ENCODE measurements at places on chromosomes 3 and 15.
A peak's percentile ranks its signal among the peaks of the same experiment; 100 is the strongest.

GRCh38 chr15:52243697-52244555, 51.7 kb downstream of the MYO5C start:
- DNase-seq = peak; percentile 30

DNA sequence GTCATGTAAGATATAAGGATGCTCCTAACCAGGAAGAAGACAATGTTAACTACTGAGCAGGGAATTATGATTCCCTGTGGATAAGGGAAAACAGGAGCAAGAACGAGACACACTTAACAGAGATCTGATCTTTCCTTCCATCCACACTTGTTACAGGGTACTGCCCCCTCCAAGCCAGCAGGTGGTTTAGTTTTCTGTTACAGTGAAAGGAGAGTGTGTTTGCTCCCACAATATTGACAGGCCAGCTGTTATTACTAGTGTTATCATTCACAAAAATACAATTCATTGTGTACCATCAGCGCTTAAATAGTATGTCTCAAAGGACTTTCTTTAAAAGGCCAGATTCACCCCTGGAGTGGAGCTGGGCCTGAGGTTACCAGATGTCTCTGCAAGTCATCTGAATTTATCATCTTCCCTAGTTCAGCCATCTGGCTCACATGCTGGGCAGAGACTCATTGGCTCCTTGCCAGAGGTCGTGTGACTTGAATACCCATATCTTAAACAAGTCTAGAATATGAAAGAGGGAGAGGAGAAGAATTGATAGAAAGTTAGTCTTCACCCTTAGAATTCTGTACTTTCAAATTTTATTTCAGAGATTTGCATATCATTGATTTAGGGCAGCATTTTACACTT, 16.8 kb upstream of the FMN1 start:
- no peak for DNase-seq

DNA sequence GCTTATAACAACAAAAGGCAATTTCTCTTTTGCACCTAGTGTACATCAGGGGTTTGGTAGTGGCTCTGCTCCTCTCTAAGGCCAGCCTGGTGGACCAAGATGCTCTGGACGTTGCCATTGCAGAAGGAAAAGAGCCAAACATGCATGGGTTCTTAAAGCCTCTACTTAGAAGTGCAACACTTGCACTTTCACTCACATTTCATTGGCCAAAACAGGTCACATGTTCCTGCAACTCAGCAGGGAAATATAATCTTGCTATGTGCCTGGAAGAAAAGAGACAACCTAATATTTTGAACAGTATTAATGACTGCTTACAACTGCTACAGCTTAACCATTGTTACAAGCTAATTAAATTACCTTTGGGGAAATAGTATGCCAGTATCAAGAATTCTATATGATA, 182.9 kb downstream of the IL5RA start:
- DNase-seq = no peak

- no peak for DNase-seq
Observed at GRCh38 chr3:71052716-71053115, 530.8 kb downstream of the FOXP1 start.

DNA sequence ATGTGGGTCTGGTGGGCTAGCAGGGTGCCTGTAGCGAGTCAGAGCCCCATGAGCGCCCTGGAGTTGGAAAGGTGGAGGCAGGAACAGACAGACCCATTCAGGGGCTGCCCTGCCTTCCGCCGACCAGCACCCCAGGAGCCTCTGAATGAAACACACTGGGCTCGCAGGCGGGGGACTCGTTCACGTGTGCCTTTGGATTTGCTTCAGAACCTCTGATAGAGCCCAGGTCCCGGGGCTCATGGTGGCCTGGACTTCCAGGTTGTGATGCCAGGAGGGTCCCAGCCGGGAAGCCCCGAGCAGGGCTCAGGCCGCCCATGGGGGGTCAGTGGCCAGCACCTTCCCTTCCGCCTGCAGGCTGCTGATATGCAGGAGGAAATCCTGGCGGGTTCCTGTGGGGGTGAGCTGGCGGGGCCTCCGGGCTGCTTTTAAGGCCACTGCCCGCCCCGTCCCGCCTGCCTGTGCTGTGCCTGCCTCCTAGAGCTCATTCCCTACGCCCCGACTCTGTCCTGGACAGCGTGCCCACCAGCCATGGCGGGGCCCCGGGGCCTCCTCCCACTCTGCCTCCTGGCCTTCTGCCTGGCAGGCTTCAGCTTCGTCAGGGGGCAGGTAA, at the start of gene STAB1:
TSS of gene STAB1 (plus strand) at position 453 of the 610 bp plus-strand sequence. CDS start at position 529, 76 bp downstream.
- DNase-seq = no peak

DNA sequence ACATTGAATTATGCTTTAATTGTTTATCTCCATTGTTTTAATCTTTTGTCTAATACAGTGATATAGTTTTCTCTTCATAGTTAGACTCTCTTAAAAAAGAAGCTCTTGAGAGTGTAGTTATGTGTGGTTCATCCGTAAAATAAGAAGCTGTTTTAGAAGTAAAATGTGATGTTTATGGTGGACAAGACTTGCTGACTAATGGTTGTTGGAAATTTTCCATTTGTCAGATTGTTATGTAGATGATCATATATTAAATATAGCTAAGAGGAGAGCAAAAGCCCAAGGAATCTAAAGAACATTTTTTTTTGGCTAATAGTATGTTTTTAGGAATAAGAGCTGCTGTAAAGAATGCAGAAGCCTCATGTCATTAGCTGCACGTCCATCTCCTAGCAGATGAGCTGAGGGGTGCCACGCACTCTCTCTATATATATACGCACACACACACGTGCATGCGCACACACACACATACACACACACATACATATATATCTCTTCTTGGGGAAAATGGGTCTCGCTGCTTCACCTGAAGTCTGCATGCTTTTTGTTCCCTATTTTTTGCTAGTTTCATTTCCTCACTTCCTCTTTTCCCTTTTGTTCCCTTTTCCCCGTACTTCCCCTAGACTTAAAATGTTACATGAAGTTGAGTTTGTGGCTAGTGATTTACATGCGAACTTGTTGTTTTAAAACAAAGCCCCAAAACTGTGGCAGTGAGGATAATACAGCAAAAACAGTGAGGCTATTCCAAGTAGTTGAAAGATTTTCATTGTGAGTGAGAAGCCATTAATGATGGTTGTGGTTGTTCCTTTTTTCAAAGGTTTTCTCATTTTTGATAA, 107.8 kb downstream of the MBNL1 start:
- DNase-seq = no peak

DNA sequence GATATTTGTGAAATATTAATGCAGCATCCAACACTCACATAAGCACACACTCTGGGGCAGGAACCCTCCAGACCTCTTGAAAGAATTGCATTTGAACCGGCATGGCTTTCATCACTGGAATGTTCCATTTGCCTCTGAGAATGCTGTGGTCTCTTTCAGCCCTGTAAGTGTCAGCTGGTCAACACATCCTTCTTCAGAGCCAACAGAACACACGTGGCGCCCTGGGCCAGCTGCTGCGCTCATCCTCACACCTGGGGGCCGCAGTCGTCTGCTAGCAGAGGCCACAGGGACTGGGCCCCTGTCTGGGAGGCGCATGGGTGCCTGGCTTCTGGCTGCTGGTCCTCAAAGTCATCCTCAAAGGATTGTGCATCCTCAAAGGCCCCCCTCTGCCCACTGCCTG, 71.4 kb upstream of the HERC1 start:
- peak; percentile 48 for DNase-seq

- DNase-seq = no peak
Observed at GRCh38 chr3:156587760-156588069, 32.8 kb upstream of the SSR3 start.

DNA sequence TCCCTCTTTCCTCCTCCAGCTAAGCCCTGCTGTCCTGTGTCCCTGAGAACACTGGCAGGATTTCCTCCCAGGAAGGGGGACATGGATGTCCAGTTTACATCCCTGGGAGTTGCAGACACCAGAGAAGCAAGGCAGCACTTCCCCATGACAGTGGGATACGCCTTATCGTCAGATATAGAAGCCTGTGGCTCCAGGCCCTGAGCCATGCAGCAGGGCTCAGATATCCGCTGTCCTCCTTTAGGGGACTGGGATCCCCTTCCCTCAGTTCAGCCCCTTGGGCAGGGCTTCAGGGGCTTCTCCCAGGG, 16.4 kb downstream of the CORO2B start:
- no peak for DNase-seq

GRCh38 chr3:170735821-170736220, 134.2 kb downstream of the RPL22L1 start:
- no peak for DNase-seq

DNA sequence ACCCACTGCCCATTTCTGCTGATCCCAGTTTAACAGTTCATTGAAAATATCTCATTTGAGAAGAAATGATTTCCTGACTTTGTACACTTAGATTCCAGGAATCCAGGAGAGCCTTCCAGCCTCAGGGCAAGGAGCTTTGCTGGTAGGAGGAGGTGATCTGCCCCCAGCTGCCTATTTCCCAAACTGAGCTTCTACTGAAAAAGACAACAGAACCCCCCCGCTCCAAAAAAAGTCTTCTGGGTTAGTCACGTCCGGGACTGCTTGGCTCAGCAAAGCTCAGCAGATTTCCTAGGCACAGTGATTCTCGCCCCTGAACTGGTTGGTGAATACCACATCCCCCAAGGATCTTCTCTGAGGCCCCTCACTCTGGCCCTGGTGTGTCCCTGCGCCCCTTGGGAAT, 13.1 kb downstream of the SLC6A6 start:
- DNase-seq = no peak

- no peak for DNase-seq
Observed at GRCh38 chr3:47399531-47400270, 18.9 kb downstream of the PTPN23 start.

DNA sequence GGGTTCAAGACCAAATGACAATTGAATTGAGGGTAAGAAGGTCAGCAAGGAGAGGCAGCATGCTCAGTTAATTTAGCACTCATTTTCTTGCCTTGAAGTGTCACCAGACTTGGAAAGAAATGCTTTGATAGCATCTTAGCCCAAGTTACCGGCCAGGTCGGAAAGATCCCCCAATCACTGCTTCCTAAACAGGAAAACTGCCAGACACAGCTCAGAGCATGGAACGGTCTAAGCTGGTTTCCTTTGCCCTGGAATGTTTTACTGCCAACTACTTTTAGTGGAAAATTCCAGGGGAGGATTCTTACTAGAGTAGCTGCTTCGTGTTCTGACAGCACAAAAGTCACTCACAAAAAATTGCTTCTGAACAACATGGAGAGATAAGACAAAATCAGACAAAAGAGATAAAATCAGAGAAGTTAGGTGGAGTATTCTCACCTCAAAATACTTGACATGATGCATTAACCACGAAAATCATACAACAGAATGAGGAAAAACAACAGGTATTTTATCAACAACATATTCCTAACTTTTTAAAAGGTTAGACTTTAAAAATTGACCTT, 65.5 kb downstream of the CCR4 start:
- DNase-seq = no peak

- no peak for DNase-seq
Observed at GRCh38 chr3:167996514-167996913, 99.2 kb downstream of the GOLIM4 start.

GRCh38 chr15:42267286-42267685, 5.7 kb upstream of the GANC start:
- no peak for DNase-seq

GRCh38 chr3:167030082-167030725, 349.9 kb downstream of the ZBBX start:
- no peak for DNase-seq

GRCh38 chr15:96330064-96330449, 443 bp upstream of the NR2F2 start:
- DNase-seq = peak; percentile 91

- no peak for DNase-seq
Observed at GRCh38 chr15:76181705-76182107, 121.9 kb downstream of the TMEM266 start.

GRCh38 chr3:3798631-3799113, 559 bp upstream of the LRRN1 start:
- DNase-seq = no peak

- peak; percentile 71 for DNase-seq
Observed at GRCh38 chr15:91694131-91694830, 159.2 kb upstream of the SLCO3A1 start.

- DNase-seq = no peak
Observed at GRCh38 chr15:92184679-92185230, 208.9 kb upstream of the ST8SIA2 start.

GRCh38 chr3:13544951-13545651, 3.8 kb upstream of the FBLN2 start:
- no peak for DNase-seq

DNA sequence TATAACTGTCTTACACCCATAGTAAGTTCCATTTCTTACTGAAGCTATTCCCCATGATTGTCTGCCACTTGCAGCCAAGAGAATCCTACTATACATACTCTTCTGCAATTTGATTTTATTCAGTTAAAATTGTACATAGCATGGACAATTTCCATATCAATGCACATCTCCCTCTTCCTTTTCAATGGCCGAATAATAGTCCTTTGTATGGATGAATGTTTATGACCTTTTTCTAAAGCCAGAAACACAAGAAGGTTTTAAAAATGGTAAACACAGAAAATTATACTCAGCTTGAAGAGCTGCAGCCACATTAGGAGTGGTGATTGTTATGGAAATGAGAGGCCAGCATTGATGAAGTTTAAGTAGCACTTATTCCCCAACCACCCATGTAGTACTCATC, 8.5 kb upstream of the ERC2 start:
- DNase-seq = no peak

DNA sequence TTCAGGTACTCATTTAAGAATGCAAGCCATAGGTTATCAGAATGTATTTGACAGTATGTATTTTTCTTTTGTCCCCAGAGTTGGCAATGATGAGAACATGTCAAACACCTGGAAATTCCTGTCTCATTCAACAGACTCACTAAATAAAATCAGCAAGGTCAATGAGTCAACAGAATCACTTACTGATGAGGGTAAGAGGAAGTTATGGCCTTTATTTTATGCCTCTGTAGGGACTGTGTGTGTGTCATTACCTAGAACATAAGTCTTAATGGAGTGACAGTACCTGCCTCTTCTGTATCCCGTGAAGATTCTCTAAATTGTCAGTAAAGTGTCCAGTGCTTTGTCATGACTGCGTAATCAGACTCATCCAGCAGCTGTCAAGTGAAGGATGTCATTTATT, 77.5 kb downstream of the KLHL25 start:
- no peak for DNase-seq

DNA sequence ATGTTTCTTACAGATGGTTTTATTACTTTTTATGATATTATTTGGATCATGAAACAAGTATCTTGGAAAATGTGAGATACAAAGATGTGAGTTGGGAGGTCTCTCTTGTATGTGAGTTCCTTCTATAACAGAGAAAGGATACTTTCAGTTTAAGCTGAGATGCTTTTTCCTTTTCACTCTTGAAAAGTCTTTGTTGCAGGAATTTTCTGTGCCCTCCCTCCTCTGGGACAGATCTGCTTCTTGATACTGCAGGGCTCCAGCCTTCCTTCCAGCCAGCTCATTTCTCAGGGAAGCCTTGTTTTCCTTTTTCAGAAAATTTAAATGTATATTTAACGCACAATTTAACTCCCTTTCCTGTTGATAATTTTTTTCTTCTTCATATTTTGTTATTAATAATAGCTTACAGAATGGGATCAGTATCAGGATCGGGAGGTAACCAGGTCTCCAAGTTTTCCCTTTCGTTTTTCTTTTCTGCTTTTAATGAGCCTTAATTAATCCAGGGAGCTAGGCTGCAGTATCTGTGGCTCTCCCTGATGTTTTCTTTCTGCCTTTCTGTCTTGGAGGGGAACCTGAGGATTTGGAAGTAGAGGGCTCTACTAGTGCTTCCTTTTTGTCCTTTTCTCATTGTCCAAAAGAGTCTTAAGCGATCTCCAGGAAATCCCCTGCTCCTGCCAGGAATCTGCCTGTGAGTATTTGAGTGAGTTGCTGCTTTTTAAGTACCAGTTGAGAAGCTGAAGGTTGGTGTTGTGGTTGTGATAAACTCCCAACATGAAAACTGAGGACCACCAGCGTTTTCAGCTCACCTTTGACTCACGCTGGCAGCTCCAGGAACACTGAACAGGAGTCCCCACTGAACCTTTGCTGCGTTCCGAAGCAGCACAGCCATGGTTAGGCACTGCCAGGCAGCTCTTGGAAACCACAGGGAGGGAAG, 105.7 kb downstream of the IGF1R start:
- DNase-seq = no peak

Measured in tibial artery (tissue), 4 donors.